Activated CD4-positive, alpha-beta memory T cell treated with anti-CD3 and anti-CD28 coated beads, Interleukin-2, amount 10 ng/mL, durations not matched to agents 7 days and 5 days (primary cell): ENCODE measurements at places on chromosomes 11 and 22. TPM values are rescaled to one million over a fixed set of nuclear protein-coding genes. Genes with fewer than 3 reads are reported as not detected.

GRCh38 chr11:93221539-93221938 lies 23.7 kb upstream of the SLC36A4 start:
- no peaks in the 10 kb centered on the region for H3K4me1 ChIP-seq
- DNase-seq = no peak
- no peak overlapping the region for H3K4me3 ChIP-seq
- H3K36me3 ChIP-seq = no peaks in the 10 kb centered on the region
- H3K27ac ChIP-seq = no peak overlapping the region

- H3K4me3 ChIP-seq = no peak overlapping the region
- no peaks in the 10 kb centered on the region for H3K36me3 ChIP-seq
- no peak for DNase-seq
- no peak overlapping the region for H3K27ac ChIP-seq
- H3K27me3 ChIP-seq = peaks cover 18% of the 10 kb centered on the region
- H3K4me1 ChIP-seq = no peaks in the 10 kb centered on the region
These were observed 60.5 kb downstream of the APIP start for GRCh38 chr11:34855754-34856095.

GRCh38 chr11:131481971-131482370 lies 111.6 kb downstream of the NTM start:
- no peak overlapping the region for H3K27ac ChIP-seq
- no peak for DNase-seq

GRCh38 chr11:102229510-102230123 lies 87.7 kb upstream of the BIRC3 start:
- H3K27me3 ChIP-seq = peaks cover 16% of the 10 kb centered on the region
- H3K4me1 ChIP-seq = no peaks in the 10 kb centered on the region
- no peak overlapping the region for H3K4me3 ChIP-seq
- no peaks in the 10 kb centered on the region for H3K36me3 ChIP-seq
- H3K27ac ChIP-seq = no peak overlapping the region

The TYMP gene
- total RNA-seq = 89.1 TPM

- H3K36me3 ChIP-seq = no peaks in the 10 kb centered on the region
- H3K4me3 ChIP-seq = no peak overlapping the region
- no peaks in the 10 kb centered on the region for H3K27me3 ChIP-seq
- no peaks in the 10 kb centered on the region for H3K4me1 ChIP-seq
- no peak overlapping the region for H3K27ac ChIP-seq
These were observed 43.2 kb downstream of the OR4C45 start for GRCh38 chr11:50075856-50076255.

The BEST1 gene
- 0.30 TPM for total RNA-seq

DNA sequence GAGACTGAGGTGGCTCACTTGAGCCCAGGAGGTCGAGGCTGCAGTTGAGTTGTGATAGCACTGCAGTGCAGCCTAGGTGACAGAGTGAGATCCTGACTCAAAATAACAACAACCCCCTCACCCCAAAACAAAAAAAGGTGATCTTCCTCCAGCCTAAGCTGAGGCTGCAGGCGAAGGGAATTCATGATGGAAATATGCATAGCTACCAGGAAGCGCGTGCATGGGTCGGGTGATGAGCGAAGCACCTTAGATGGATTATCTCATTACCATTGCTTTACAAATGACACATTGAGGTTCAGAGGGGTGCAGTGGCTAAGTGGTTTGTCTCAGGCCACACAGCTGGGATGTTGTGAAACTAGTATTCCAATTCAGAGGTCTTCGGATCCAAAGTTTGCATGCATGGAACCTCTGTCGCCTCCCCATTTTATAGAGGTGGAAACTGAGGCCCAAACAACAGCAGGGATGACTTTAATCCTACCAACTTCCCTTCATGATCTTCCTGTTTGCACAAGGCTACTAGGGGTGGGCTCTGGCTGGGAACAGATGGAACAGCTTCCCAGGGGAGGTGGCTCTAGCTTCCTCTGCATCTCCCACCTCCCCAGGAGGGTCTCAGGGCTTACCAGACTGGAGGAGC lies 4.6 kb downstream of the SLC29A2 start:
- H3K36me3 ChIP-seq = no peaks in the 10 kb centered on the region
- no peak for DNase-seq
- H3K27ac ChIP-seq = no peak overlapping the region
- H3K4me3 ChIP-seq = no peak overlapping the region
- no peaks in the 10 kb centered on the region for H3K27me3 ChIP-seq
- peaks cover 11% of the 10 kb centered on the region for H3K4me1 ChIP-seq

DNA sequence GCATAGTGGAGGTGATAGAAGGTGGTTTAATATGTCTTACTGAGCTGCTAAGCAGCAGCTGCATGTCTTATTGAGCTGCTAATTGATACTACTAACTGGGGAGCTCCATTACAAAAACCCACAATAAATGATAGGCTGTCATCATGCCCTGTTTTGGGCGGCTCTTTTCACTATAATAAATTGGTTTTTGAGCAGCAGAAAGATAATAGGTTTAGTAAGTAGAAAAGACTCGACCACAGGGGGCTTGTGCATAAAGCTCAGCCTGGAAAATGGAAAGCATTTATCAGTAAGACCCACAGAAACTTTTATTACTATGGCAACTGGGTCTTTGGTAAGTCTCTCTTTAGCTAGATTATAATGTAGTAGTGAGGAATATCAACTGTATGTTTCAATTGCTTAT lies 117.6 kb downstream of the LDLRAD3 start:
- DNase-seq = no peak
- H3K36me3 ChIP-seq = no peaks in the 10 kb centered on the region
- H3K4me1 ChIP-seq = no peaks in the 10 kb centered on the region
- H3K4me3 ChIP-seq = no peak overlapping the region

The SLC22A25 gene
- total RNA-seq = not detected

DNA sequence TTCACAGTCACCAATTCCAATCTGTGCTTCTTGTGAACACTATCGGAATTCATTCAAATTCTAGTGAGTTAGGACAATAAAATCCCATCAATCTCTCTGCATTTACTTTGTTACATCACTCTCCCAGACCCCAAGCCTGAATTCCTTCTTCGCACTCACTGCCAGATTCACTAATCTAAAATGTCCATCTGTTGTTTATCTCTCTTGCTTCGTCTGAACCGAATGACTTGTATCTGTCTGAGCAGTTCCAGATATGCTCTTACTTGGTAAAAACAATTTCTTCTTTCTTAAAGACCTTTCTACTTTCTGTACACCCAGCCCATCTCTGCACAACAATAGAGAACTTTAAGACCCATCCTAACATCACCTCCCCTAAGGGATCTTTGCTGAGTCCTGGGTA lies 7.0 kb downstream of the MMP10 start:
- H3K36me3 ChIP-seq = no peaks in the 10 kb centered on the region
- H3K4me1 ChIP-seq = no peaks in the 10 kb centered on the region
- no peak for DNase-seq
- no peak overlapping the region for H3K4me3 ChIP-seq
- peaks cover 17% of the 10 kb centered on the region for H3K27me3 ChIP-seq

DNA sequence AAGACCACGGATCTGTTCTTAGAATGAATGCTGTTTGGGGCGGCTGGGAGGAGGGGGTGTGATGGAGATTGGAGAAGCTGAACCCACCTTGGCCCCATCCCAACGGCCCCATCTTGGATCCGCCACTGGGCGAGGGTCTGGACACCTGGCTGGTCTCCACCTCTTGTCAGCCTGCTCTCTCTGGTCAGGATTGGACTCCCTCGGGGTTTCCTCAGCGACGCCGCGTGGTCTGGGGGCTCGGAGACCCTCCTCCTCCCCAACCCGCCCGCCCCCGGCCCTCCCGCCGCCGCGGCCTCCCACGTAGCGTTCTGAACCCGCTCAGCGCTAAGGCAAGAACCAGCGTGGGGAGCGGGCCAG lies 4.3 kb upstream of the FLI1 start:
- H3K27ac ChIP-seq = no peak overlapping the region
- no peak overlapping the region for H3K4me3 ChIP-seq
- H3K4me1 ChIP-seq = peaks cover 36% of the 10 kb centered on the region
- DNase-seq = no peak
- peaks cover 7% of the 10 kb centered on the region for H3K36me3 ChIP-seq

- H3K27ac ChIP-seq = no peak overlapping the region
- DNase-seq = no peak
- no peak overlapping the region for H3K4me3 ChIP-seq
- H3K27me3 ChIP-seq = peaks cover 11% of the 10 kb centered on the region
These were observed 24.3 kb upstream of the MRGPRX2 start for GRCh38 chr11:19084661-19085315.

The TFIP11 gene
- 50.8 TPM for total RNA-seq

The API5 gene
- total RNA-seq = 98.0 TPM

GRCh38 chr11:75602951-75603350 lies 40.9 kb downstream of the SERPINH1 start:
- peaks cover 2% of the 10 kb centered on the region for H3K4me1 ChIP-seq
- no peak overlapping the region for H3K27ac ChIP-seq
- DNase-seq = no peak

- no peak for DNase-seq
- H3K36me3 ChIP-seq = peaks cover 3% of the 10 kb centered on the region
- H3K4me1 ChIP-seq = peaks cover 27% of the 10 kb centered on the region
- no peaks in the 10 kb centered on the region for H3K27me3 ChIP-seq
- no peak overlapping the region for H3K27ac ChIP-seq
These were observed 60.3 kb downstream of the SIK3 start for GRCh38 chr11:117037975-117038350.

The CD248 gene
- not detected for total RNA-seq

The GGT5 gene
- not detected for total RNA-seq

The FUT4 gene
- 6.2 TPM for total RNA-seq

The APOA5 gene
- not detected for total RNA-seq

The ACRV1 gene
- total RNA-seq = not detected

The IRAG1 gene
- total RNA-seq = not detected

DNA sequence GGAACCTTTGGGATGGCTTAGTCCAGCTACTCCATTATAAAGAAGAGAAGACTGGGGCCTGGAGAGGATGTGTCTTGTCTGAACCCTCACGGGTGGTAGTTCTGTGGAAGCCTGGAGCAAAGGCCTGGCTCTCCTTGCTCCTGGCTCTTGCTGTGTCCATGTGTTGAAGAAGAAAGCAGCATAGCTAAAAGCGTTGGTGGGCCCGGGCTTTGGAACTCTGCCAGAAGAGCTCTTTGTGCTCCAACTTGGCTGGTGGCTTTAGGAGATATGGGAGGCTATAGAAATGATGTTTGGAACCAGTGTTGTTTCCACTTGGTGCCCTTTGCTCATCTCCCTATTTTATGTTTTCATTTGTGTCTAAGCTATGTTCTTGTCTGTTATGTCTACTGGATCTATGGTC lies 131.1 kb downstream of the DBX1 start:
- no peak overlapping the region for H3K4me3 ChIP-seq
- H3K27me3 ChIP-seq = peaks cover 23% of the 10 kb centered on the region
- DNase-seq = no peak
- no peaks in the 10 kb centered on the region for H3K36me3 ChIP-seq
- no peak overlapping the region for H3K27ac ChIP-seq
- H3K4me1 ChIP-seq = no peaks in the 10 kb centered on the region

The LDHAL6A gene
- total RNA-seq = not detected

GRCh38 chr11:14361951-14362350 lies 3.0 kb upstream of the RRAS2 start:
- H3K36me3 ChIP-seq = peaks cover 8% of the 10 kb centered on the region
- no peak overlapping the region for H3K27ac ChIP-seq
- peaks cover 41% of the 10 kb centered on the region for H3K4me1 ChIP-seq
- DNase-seq = no peak
- no peak overlapping the region for H3K4me3 ChIP-seq

GRCh38 chr11:11471201-11471600 lies 118.2 kb upstream of the CSNK2A3 start:
- H3K4me1 ChIP-seq = no peaks in the 10 kb centered on the region
- no peaks in the 10 kb centered on the region for H3K36me3 ChIP-seq
- H3K27me3 ChIP-seq = peaks cover 12% of the 10 kb centered on the region
- no peak overlapping the region for H3K27ac ChIP-seq

GRCh38 chr11:110903830-110904229 lies 191.6 kb upstream of the ARHGAP20 start:
- H3K4me1 ChIP-seq = peaks cover 18% of the 10 kb centered on the region
- H3K4me3 ChIP-seq = no peak overlapping the region
- H3K36me3 ChIP-seq = peaks cover 2% of the 10 kb centered on the region
- DNase-seq = no peak

The FXYD2 gene
- 0.33 TPM for total RNA-seq

GRCh38 chr22:32677876-32678275 lies 123.6 kb upstream of the TIMP3 start:
- peaks cover 1% of the 10 kb centered on the region for H3K4me1 ChIP-seq
- H3K36me3 ChIP-seq = no peaks in the 10 kb centered on the region
- H3K27me3 ChIP-seq = peaks cover 8% of the 10 kb centered on the region
- no peak for DNase-seq
- H3K4me3 ChIP-seq = no peak overlapping the region

The CECR2 gene
- not detected for total RNA-seq

GRCh38 chr11:121206810-121207209 lies 85.8 kb upstream of the SC5D start:
- H3K27me3 ChIP-seq = peaks cover 22% of the 10 kb centered on the region
- H3K27ac ChIP-seq = no peak overlapping the region
- no peak overlapping the region for H3K4me3 ChIP-seq
- no peaks in the 10 kb centered on the region for H3K36me3 ChIP-seq
- no peaks in the 10 kb centered on the region for H3K4me1 ChIP-seq

The NCAM1 gene
- 0.48 TPM for total RNA-seq

DNA sequence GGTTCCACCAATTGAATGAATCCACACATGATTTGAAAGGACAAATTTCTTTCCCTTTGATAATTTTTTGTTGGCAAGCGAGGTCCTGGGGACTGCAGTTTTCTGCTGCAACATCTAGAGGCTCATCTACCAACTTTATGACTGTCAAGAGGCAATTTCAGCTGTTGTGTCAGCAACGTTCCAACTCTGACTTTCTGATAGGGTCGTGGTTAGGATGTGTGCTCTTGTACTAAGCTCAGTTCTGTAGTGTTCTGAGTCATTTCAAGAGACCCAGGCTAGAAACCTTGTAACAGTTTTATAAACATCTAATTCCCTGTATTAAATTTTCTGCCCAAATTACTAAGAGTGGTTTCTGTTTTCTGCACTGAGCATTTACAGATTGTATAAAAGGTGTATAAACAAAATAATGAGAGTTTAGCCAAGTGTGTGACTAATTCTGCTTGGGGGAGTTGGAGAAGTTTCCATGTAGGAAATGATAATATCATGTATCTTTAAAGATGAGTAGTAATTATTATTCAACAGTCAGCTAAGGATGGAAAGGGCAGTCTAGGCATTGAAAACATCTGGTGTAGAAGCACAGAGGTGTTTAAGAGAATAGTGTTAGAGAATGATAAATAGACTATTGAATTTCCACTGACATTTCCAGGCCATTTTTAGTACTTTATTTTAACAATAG lies 72.2 kb downstream of the RBMXL2 start:
- no peak overlapping the region for H3K27ac ChIP-seq
- peak; percentile 20 for DNase-seq
- no peaks in the 10 kb centered on the region for H3K36me3 ChIP-seq
- peaks cover 15% of the 10 kb centered on the region for H3K4me1 ChIP-seq
- H3K4me3 ChIP-seq = no peak overlapping the region

The CKAP5 gene
- total RNA-seq = 157 TPM

- no peak overlapping the region for H3K4me3 ChIP-seq
- no peaks in the 10 kb centered on the region for H3K27me3 ChIP-seq
- H3K4me1 ChIP-seq = peaks cover 73% of the 10 kb centered on the region
- peaks cover 42% of the 10 kb centered on the region for H3K36me3 ChIP-seq
- peak overlapping the region; percentile 33 for H3K27ac ChIP-seq
These were observed 49.1 kb downstream of the MICAL2 start for GRCh38 chr11:12159351-12160099.
